ENCODE measurements at places on chromosomes 1 and 21.

DNA sequence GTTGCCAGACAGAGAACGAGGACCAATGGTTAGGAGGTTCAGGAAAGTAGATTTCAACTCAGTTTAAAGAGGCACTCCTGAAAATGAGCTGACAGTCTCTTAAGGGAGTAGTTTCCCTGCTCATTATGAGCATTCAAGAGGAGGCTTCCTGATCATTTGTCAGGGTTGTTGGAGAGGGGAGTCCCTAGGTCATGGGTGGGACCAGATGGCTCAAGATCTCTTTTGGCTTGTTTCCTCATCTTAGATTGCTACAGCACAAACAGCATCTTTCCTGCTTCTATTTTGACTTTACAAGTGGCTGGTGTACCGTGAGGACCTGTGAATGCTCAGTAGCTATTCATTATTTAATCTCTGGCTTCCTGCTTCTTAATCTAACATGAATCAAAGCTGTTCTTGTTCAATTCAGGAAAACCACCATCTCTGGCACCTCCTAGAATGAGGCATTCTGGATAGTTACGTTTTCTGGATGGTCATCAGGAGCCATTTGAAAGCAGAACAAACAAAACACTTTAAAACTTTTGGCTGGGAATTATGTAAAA lies 47.6 kb downstream of the PEX14 start:
- DNase-seq, result no peak

GRCh38 chr1:48936436-48936835 lies 159.7 kb upstream of the BEND5 start:
- DNase-seq, result no peak

DNA sequence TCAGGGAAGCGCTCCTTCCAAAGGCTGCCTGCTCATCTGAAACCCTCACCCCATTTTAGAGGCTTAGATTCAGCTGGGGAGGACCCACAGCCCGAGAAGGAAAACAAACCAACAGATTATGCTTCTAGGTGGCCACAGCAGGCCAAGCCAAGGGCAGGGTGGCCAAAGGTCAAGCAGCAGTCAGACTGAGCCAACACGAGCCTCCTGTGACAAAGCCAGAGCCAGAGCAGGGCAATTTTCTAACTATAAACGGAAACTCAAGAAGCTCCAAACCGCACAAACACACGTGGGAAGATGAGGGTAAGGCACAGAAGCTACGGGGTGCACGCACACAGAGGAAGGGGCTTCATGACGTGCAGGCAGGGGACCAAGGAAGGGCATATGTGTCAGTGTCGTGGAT lies 64.1 kb downstream of the PLEKHA6 start:
- DNase-seq, result no peak

DNA sequence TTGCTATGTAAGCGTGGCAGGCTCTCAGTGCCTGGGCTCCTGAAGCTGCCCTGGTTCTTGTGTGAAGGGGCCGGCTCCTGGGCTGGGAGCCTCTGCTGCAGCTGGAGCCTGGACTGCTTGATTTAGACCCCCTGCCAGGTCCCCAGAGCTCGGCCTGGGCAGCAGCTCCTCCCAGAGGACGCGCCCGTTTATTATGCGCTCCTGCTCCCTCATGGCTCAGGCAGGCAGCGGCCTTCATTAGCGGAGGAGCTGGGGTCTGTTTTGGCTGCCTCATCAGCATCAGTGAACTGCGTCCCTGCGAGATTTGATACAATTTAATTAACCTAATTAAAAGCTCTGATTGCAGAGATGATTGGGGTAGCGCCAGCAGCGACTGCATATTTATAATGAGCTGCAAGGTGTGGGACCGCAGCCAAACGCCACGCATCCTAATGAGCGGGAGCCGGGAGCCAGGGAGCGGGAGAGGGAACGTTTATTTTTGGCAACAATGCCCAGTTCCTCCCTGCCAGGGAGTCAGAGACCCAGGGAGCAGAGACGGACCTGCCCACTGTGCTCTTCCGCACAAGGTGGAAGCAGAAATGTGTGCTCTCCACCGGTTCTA lies 16.6 kb downstream of the UTP11 start:
- DNase-seq, result no peak

GRCh38 chr1:33244143-33244808 lies 12.0 kb upstream of the ZNF362 start:
- no peak for DNase-seq

DNA sequence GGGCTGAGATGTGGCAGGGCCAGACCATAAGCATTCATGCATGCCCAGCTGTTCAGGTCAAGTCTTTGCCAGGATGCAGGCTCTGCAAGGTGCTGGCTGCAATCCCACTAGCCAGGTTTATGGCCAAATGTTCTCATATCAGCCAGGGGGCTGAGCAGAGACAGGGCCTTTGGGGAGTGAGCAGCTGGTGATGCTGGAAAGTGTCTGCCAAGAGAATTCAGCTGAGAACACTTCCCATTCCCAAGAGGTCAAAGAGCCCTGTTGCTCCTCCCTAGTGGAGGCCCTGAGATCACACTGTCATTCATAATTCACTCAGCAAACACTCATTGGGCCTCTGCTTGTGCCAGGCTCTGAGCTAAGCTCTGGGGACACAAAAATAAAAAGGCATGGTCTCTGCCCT lies 150.3 kb downstream of the DMRTA2 start:
- DNase-seq, result no peak
